T-helper 2 cell (primary cell): ENCODE measurements at places on chromosomes 5 and 9.

DNA sequence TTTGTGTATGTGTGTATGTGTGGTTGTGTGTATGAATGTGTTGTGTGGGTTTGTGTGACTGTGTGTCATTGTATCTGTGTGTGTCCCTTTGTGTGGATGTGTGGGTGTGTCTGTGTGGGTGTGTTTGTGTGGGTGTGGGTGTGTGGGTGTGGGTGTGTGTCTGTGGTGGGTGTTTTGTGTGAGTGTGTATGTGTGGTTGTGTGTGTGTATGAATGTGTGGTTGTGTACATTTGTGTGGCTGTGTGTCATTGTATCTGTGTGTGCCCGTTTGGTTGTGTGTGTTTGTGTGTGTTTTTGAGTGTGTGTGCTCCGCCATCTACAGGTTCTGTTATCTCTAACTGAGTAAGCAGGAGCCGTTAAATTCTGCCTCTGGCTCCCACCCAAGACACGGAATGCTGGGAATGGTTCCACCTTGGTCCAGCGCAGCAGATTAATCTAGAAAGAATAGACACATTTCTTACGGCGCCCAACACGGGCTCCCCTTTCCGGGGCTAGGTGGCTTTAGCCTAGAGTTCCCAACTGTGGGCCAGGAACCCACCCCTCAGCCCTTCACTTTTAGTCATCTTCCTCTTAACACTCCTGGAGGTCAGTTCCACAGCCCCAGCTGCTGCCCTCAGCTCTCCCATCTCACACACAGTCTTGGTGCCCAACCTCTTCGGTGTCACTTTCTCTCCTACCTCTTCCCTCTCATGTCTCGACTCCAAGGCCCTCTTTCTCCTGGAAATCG lies 197.1 kb downstream of the TTLL11 start:
- DNase-seq = no peak

DNA sequence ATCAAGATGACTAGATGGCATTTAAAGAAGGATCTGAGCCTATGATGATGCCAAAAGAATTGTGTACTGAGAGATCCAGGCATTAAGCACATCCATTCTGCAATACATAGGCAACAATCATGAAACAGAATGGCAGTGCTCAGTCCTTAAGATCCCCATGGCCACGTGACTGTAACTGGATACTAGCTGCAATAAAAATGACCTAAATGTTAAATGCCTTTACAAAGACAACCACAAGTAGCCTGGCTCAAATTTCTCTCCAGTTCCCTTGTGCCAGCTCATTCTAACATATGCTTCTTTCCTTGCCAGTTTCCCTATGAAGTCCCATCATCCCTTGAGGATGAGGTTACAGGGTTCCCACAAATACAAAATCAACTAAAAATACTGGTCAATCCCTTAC lies 148.3 kb upstream of the GHR start:
- no peak for DNase-seq

DNA sequence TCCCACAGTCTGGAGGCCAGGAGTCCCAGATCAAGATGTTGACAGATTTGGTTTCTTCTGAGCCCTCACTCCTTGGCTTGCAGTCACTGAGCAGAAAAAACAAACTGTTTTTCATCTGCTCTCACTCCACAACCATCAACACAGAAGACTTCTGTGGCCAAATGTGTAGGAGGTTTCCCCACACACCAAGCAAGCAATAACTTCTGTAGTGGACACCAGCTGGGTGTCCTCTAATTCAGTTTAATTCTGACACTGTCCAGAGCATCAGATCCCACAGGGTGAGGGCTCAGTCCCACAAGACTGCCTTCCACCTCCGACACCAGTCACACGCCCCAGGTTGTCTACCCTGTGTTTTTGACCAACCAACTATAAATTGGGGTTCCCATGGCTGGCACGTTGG lies 209.9 kb downstream of the AOPEP start:
- DNase-seq = no peak

- no peak for DNase-seq
These were observed 198.1 kb downstream of the LURAP1L start for GRCh38 chr9:12972608-12973589.

DNA sequence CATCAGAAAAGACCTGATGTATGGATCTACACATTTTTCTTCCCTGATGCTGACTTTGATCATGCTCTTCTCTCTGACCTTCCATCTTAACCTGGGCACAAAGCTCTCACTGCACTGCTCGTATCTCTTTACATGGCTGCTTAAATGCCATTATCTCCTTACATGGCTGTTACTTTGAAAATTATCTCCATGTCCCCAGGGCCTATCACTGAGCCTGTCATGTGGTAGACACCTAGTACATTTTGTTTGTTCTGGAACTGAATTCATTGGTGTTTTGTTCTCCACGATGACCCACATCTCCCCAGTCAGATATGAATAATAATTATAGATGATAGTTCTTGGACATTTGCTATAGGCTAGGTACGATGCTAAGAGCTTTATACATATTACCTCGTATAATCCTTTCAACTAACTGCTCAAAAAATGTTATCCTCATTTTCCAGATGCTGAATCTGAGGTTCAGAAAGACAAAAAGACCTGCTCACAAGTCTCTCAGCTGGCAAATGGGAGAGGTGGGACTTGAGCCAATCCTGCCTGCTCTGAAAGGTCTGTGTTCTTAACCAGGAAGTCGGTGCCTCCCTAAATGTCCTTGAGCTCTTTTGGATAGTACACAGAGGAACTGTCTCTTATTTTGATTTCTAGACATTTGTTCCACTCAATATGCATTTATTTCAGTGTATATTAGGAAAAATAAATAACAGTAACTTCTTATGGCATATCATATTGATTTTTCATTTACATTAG lies 9.8 kb upstream of the CPEB4 start:
- DNase-seq = no peak

GRCh38 chr9:113973226-113973625 lies 97.1 kb downstream of the ZNF618 start:
- DNase-seq = no peak

GRCh38 chr5:172550096-172550765 lies 90.8 kb upstream of the NEURL1B start:
- DNase-seq = no peak

DNA sequence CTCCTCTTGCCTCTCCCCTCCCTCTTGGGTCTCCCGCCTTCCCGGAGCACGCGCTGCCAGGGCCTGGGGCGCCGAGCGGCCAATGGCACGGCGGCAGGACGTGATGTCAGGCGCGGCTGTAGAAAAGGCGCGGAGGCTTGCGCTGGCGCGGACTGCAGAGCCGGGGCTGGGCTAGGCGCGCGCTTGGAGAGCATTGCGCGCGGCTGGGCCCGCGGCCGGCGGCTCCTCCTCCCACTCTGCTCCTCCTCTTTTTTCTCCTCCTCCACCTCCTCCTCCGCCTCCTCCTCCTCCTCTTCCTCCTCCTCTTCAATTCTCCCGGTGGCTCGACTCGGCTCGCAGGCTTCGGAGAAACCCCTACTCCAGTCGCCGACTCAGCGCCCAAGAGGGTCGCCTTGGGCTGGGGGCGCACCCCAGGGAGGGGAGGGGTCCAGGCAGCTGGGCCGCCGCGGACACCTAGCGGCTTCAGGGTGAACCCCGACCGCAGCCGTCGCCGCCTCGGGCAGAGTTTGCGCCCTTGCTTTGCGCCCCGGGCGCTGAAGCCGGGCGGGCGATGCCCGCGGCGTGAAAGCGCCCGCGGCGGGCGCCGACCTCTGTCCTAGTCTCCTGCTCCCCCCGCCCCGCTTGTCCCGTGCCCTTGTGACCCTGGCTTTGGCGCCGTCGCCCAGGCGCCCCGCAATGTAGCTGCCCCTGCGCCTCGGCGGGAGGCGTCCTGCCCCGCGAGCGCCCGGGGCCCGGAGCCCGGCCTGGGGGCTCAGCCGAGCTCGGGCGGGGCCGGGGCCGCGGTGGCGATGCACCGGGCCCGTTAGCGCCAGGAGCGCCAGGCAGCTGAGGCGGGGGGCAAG lies at the start of gene LHX2:
TSS of gene LHX2 (plus strand) at position 309 of the 842 bp plus-strand sequence. CDS start 581 bp downstream, outside the sequence.
- no peak for DNase-seq

DNA sequence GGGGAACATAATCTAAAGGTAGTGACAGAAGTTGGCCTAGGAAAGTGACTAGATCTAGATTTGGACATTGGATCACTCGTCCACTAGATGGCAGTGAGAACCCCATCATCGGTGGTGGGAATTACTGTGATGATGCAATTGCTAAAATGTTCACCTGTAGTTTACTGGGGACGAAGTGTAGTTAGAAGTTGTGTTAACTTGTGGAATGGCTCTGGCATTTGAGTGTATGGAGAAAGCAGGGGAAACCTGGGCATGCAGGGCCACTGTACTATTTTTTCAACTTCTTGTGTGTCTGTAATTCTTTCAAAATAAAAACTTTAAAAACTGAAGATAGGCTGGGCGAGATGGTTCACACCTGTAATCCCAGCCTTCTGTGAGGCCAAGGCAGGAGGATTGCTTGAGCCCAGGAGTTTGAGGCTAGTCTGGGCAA lies 75.5 kb downstream of the PHAX start:
- DNase-seq = no peak

- DNase-seq = no peak
These were observed 103.5 kb upstream of the COL5A1 start for GRCh38 chr9:134537951-134538641.

GRCh38 chr9:136492978-136493522 lies 10.2 kb upstream of the SEC16A start:
- DNase-seq = no peak

GRCh38 chr9:96574931-96575351 lies 44.7 kb downstream of the CDC14B start:
- no peak for DNase-seq

DNA sequence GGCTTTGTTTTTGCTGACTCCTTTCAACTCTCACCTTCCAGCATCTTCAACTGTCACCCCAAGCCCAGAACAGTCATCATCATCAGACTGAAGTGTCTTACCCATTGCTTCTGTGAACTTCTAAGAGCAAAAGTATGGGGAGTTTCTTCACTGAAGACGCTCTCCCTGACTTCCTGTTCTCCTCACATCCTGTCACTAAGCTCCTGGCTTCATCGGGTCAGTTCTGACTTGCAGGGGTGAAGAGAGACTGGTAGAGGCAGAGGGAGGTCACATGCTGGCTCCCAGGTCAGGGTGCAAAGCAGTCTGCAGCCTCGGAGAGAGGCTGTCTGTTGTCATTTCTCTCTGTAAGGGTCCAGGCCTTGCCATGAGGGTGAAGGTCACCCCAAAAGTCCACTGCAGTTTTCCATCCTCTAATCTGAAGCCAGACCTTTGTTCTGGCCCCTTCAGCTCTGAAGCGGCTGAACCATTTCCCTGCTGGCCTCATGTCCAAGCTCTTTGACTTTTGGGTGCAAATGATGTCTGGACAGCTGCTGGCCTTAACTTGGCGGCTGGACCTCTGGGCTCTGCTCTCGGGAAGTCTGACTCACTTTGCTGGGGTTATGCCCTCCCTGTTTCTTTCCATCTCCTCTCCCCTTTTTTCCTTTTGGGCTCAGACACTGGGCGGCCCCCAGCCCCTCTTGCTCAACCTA lies 305.0 kb downstream of the RAB3C start:
- no peak for DNase-seq
